NCI-H526 (cell line): ENCODE measurements at places on chromosomes 4 and X.
A peak's percentile ranks its signal among the peaks of the same experiment; 100 is the strongest.

DNA sequence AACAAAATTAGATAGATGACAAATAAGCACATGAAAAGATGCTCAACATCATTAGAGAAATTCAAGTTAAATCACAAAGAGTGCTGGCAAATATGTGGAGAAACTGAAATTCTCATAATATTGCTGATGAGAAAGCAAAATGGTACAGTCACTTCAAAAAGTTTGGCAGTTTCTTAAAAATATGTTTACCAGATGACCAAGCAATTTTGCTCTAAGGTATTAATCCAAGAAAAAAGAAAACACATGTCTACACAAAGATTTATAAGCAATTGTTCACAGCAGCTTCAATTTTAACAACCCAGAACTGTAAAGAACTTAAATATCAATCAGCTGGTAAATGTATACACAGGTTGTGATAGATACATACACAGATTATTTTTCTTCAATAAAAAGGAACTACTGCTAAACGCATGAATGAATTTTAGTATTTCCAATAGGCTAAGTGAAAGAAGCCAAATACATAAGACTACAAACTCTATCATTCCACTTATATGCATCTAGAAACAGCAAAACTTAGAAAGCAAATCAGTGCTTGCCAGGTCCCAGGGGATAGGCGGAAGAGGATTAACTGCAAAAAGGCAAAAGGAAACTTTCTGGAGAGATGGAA lies 11.7 kb downstream of the OTUD4 start:
- no peak for DNase-seq

DNA sequence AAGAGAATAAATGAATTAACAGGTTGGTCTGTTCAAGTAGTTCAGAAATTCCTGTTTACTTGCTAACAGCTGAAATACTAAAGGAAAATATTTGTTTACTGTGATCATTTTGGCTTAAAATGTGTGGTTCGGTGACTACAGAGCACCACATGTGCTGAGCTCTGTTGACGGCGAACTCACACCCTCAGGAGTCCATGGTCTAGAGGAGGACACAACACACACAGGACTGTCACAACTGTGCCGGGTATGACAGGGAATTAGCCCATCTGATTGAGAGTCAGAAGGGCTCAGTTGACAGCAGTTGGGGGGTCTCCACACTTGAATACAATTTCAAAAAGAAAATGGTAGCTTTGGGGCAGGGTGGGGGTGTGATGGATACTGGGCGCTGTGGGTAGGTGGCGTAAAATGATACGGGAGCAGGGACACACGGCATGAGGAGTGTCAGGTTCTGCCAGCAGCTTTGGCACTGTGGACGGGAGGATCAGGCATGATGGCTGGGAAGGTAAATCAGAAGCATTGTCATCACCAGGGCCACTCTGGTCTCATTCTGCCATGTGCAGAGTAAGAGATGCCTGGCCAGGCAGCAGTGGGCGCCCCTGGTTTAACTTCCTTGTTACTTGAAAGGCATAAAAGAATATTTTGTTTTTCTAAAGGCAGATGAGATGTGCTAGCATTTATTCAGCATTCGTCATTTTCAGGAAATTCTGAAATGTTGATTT lies 33.3 kb downstream of the CLDN22 start:
- no peak for DNase-seq

DNA sequence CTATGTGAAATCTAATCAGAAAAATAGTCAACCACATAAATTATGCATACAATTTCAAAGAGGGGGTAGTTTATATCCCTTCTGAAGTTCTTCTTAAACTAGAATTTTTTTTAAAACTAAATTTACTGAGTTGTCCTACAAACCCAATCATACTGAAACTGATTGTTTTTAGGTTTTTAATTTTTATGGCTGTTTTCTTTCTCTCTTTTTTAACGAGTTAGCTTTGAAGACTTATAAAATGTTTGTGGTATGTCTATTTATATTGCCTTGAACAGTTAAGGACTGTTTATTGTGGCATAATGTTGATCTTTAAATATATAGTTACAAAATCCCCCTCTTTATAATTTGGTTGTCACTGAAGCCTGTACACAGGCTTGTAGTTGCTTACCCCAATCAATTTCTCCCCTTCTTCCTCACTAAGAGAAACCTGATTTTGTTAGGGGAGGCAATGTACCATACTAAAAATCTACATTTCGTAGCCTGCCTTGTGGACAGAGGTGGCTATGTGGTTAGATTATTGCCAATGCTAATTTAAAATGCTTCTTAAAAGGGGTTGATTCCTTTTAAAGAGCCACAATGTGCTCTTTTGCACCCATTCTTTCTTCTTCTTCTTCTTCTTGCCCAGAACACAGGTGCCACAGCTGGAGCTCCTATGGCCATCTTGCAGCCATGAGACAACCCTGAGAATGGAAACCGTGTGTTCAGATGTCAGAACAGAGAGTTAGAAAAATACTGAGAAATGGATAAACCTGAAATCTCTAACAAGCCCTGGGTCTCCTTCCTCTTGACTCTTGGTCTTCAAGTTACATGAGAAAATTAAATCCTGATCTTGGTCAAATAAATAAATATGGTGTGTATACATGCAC lies 102.7 kb upstream of the ZNF827 start:
- no peak for DNase-seq

- DNase-seq, result no peak
Observed at GRCh38 chr4:153595894-153596601, 88.0 kb upstream of the TLR2 start.

GRCh38 chrX:40644176-40644575 lies 3.2 kb downstream of the CXorf38 start:
- no peak for DNase-seq

GRCh38 chrX:148940411-148940996 lies 440.1 kb downstream of the AFF2 start:
- no peak for DNase-seq

DNA sequence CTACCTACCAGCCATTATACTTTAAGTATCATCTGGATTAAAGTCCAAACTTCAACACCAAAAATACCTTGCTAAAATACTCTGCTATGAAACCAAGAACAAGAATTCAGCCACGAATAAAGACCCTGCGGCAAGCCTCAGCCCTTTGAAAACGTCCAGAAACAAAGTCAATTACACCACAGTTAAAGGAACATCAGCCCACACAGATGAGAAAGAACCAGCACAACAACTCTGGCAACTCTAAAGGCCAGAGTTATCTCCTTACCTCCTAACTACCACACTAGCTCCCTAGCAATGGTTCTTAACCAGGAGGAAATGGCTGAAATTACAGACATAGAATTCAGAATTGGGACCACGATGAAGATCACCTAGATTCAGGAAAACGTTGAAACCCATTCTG lies 23.4 kb downstream of the ABCB7 start:
- DNase-seq, result no peak

- DNase-seq, result no peak
Observed at GRCh38 chrX:100217547-100217946, 192.5 kb downstream of the PCDH19 start.

- peak; percentile 62 for DNase-seq
Observed at GRCh38 chr4:181301735-181302710, 941.2 kb upstream of the TENM3 start.

GRCh38 chrX:2631743-2632532 lies 59.2 kb upstream of the CD99 start:
- no peak for DNase-seq

DNA sequence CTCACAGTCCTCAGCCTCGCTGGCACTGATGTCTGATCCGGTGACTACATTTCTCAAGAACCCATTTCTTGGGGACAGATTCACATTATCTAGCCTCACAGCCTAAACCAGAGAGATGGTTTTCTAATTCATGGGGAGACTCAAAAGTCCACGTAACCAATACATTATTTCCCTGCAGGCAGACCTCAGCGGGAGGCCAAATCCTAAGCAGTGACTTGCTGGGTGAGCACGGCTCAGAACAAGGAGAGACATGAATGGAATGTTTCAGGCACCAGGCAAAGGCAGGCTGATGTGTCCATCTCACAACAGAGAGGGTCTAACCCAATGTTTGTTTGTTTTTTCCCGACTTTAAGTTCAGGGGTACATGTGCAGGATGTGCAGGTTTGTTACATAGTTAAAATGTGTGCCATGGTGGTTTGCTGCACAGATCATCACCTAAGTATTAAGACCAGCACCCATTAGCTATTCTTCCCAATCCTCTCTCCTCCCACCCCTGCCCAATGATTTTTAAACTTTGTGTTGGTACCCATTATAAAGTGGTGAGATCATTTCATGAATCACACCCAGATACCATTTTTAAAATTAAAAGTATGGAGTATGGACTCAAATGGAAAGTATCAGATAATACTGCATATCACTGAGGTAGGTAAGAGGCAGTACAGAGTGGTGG lies 53.3 kb downstream of the SCD5 start:
- DNase-seq, result no peak

DNA sequence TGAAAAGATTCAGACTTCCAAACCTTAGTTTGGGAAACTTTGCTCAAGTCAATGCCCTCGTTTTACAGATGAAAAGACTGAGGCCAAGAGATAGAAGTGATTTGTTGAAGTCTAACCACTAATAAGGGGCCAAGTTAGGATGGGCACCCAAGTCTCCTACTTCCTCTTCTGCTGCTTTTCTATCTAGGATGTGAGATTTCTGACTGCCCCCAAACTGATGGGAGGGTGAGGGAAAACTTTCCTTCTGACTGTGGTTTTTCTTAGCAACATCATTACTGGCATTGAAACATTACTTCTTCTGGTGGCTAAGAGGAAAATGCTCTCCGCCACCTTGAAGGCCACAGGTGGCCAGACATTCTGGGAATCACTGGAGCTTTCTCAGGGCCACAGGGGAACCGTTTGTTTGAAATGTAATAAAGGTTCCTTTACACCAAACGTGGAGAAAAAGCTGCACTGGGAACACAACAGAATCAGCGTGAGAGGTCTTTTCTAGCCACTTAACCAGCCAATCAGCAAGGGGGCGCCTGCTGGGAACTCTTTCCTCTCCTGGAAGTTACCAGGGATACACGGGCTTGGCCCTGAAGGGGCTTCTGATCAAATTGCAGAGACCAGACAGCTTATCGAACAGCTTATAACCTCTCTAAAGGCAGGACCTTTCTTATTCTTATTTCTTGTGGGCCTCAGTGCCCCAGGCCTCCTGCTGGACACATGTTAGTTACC lies 115.9 kb upstream of the TEX13D start:
- no peak for DNase-seq

GRCh38 chrX:18722500-18723071 lies 15.1 kb downstream of the PPEF1 start:
- no peak for DNase-seq

DNA sequence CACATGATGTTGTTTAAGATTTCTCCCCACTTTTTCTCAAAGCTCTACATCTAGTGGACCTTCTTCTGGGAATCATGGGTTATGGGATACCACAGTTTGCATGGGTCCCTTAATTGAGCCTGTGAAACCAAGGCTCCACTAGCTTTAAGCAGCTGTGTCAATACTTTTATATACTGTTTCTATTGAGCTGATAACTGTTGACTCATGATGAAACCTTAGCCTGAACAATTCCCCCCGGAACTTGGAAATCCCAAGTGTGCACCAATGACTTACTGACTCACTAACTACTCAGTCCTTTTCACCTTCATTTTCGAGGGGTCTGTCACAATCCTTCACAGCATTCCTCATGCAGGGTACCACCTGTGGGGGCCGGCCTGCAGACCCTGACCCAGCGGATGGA lies 12.7 kb upstream of the SPIN4 start:
- no peak for DNase-seq

- DNase-seq, result peak; percentile 48
Observed at GRCh38 chr4:72031868-72032608, at the start of gene NPFFR2. NPFFR2 (plus strand) TSS chr4:72032000; CDS start chr4:72128592, 96,592 bp downstream.

DNA sequence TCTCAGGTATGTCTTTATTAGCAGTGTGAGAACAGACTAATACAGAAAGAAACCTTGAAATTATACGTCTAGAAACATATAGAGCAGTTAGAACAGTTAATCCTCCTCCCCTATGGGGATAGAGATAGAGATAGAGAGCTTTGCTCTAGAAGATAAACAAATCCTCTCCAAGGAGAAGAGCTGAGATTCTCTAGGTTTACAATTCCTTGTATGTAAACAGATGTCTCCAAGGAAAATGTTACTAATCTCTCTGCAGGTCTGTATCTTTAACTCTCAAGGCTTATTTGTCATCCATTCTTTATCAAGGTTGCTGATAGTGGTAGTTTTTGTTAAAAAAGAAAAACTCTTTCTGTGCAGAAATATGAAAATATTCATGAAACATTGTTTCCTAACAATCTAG lies 282.1 kb upstream of the GIMD1 start:
- no peak for DNase-seq

- DNase-seq, result no peak
Observed at GRCh38 chr4:89878611-89879010, 16.0 kb upstream of the MMRN1 start.

DNA sequence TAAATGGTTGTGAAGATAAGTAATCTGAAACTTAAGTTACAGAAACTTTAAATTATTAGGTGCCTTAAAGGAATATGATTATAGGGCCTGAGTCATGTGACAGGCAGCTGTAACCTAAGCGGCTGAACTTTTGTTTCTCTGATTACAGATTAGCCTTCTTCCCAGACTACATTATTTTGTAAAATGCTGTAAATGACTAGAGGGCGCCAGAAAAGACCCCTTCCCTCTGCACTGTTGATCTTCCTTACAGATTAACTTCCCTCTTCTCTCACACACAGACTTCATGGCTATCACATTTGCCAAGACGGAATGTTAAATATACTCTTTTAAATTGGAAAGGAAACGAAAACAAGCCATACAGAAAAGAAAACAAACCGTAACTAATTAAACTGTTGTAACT lies 96.6 kb downstream of the EVC2 start:
- no peak for DNase-seq

- no peak for DNase-seq
Observed at GRCh38 chr4:1502501-1502886, 96.3 kb upstream of the NKX1-1 start.
